Sigmoid colon (tissue), 7 donors: ENCODE measurements at places on chromosomes 1 and 21. TPM values are rescaled to one million over a fixed set of nuclear protein-coding genes. Genes with fewer than 3 reads are reported as not detected.

The ANGPTL7 gene
- total RNA-seq: 1.4 TPM

The ENAH gene
- total RNA-seq: 127 TPM

DNA sequence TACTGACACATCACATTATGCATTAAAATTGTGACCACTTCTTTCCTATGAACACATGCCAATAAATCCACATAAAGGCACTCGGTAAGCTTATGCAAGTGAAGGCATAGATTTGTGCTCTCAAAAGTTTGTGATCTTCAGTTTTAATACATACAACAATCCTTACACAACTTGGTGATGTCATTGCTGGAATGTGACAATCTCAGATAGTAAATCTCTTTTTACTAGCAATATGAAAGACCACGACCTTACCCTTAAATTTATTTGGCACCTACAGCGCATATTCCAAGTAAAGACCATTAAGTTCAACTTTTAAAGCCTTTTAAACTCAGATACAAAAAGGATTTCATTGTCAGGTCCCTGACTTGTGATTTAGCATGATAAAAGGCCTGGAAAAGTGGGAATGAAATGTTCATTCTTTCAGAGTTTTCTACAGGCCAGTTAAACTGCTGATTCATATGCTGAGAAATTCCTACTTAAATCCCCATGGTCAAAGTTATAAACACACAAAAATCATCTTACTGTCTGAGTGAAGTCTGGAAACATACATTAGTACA lies 157.4 kb downstream of the SIPA1L2 start:
- no peaks in the 10 kb centered on the region for H3K27me3 ChIP-seq
- peak overlapping the region; percentile 7 for H3K27ac ChIP-seq
- H3K4me3 ChIP-seq: no peak overlapping the region
- H3K4me1 ChIP-seq: peaks cover 21% of the 10 kb centered on the region
- DNase-seq: no peak
- H3K36me3 ChIP-seq: no peaks in the 10 kb centered on the region

DNA sequence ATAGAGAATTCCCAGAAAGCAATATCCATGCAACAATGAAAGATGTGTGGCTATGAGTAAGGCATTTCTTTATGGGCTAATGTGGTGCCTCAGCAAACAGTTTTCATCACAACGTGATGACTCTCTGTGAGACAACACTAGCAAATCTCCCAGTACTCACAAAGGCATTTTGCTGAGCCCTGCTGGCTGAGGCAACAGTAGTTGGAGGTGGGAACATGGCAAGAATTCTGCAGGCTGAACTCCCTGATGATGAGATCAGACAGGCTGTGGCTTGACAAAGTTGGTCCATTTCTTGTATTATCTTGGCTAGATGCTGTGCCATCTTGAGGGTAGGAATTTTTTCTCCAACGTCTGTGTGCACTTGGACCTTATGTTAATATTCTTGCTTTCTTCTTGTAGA lies 24.6 kb downstream of the PROX1 start:
- no peaks in the 10 kb centered on the region for H3K27me3 ChIP-seq
- no peak overlapping the region for H3K27ac ChIP-seq
- H3K36me3 ChIP-seq: no peaks in the 10 kb centered on the region

DNA sequence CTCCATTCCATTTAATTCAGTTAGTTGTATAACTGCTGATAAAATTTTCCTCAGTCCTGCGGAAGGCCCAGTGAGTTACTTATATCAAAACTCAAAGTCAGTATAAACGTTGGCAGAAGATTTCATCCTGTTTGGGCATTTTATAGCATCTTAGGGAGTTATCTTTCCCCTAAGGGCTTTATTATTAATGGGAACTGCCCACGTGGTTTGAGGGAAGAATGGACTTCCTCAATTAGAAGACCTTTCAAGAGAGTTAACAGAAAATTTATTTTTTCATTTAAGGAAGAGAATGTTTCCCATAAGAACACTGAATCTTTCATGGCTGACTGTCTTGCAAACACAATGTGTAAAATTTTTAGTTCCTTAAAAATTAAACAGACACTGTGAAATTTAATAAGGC lies 400.1 kb downstream of the NEGR1 start:
- H3K27me3 ChIP-seq: no peaks in the 10 kb centered on the region
- no peaks in the 10 kb centered on the region for H3K4me1 ChIP-seq
- no peaks in the 10 kb centered on the region for H3K36me3 ChIP-seq
- H3K27ac ChIP-seq: no peak overlapping the region

DNA sequence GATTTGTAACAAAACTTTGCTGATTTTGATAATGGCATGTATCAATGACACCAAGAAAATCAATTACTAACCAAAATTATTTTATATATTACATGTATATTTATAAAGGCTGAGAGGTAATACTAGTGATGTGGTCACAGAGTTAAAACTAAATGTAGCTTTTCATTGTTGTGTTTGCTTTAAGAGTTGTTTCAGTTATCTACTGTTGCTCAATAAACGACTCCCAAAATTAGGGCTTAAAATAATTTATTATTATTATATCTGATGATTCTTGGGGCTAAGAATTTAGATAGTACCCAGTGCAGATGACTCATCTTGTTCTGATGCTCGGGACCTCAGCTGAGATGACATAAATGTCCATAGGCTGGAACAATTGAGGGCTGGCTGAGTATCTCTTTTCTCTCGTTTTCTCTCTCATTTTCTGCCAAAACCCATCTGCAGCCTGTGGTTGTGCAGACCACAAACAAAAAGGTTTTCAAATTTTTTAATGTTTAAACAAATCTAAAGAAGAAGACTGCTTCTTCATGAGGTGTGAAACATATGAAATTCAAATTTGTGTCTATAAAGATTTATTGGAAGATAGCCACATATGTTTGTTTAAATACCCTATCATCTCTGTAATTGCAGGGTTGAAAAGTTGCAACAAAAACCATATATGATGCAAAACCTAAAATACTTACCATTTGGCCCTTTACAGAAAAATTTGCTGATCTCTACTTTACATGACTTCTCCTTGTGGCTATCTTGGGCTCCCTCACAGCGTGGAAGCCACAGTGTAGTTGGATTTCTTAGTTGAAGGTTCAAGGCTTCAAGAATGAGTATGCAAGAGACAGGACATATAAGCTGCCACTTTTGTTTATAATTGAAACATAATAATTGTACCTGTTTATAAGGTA lies 14.8 kb upstream of the PTPRC start:
- no peaks in the 10 kb centered on the region for H3K36me3 ChIP-seq
- peaks cover 5% of the 10 kb centered on the region for H3K4me1 ChIP-seq
- H3K4me3 ChIP-seq: no peak overlapping the region
- no peak for DNase-seq

DNA sequence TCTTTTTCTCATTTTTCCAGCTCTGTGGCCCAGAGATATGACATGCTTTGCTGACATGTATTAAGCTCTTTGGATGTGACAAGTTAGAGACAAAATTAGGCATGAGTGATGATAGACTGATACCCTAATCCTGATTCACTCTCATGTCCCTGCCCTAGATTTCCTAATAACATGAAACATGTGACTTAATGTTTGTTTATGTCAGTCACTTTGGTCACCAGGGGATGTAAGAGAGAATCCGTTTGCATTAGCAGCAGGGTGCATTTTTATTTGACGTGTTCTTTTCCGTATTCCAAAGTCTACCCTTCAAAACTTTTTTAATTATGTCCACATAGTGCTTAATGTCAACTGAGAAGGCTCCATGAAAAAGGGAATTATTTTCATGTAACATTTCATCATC lies 192.4 kb downstream of the HMCN1 start:
- H3K36me3 ChIP-seq: no peaks in the 10 kb centered on the region
- no peak overlapping the region for H3K27ac ChIP-seq

GRCh38 chr1:8043621-8044020 lies 17.5 kb upstream of the ERRFI1 start:
- H3K4me3 ChIP-seq: no peak overlapping the region
- H3K4me1 ChIP-seq: peaks cover 10% of the 10 kb centered on the region
- no peaks in the 10 kb centered on the region for H3K36me3 ChIP-seq
- peak overlapping the region; percentile 63 for H3K27ac ChIP-seq

GRCh38 chr1:168485048-168485447 lies 58.7 kb downstream of the XCL2 start:
- H3K4me1 ChIP-seq: no peaks in the 10 kb centered on the region
- no peak overlapping the region for H3K4me3 ChIP-seq
- H3K27me3 ChIP-seq: no peaks in the 10 kb centered on the region
- H3K36me3 ChIP-seq: no peaks in the 10 kb centered on the region
- peak; percentile 70 for DNase-seq

DNA sequence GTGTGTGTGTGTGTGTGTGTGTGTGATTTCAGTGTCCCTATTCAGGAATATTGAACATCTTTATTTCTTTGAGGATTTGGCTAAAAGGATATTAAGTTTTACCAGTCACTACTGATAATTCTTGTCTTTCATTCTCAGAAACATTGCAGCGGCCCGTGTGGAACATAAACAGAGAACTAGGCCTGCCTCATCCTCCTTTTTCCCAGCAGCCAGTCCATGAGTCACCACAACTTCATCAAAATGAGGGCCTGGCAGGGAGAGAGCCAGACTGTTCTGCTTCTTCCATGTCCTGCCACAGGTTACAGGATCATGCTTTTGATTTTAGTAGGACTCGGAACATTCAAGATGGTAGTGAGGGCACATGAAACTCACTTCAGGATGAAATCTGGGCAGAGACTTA lies 50.7 kb downstream of the LRIG2 start:
- H3K36me3 ChIP-seq: peaks cover 27% of the 10 kb centered on the region
- DNase-seq: no peak
- H3K4me3 ChIP-seq: no peak overlapping the region
- no peaks in the 10 kb centered on the region for H3K27me3 ChIP-seq

- peak overlapping the region; percentile 98 for H3K27ac ChIP-seq
- H3K27me3 ChIP-seq: no peaks in the 10 kb centered on the region
- peak overlapping the region; percentile 51 for H3K4me3 ChIP-seq
- peak; percentile 69 for DNase-seq
- H3K36me3 ChIP-seq: peaks cover 15% of the 10 kb centered on the region
- peaks cover 65% of the 10 kb centered on the region for H3K4me1 ChIP-seq
Measured at GRCh38 chr1:31588751-31589515, 12.6 kb downstream of the TINAGL1 start.
